ENCODE measurements at places on chromosomes 4 and X.

- no peak for DNase-seq
Measured at GRCh38 chr4:102218656-102219055, 126.6 kb downstream of the SLC39A8 start.

GRCh38 chrX:44915361-44915868 lies 42.4 kb downstream of the KDM6A start:
- DNase-seq = no peak

DNA sequence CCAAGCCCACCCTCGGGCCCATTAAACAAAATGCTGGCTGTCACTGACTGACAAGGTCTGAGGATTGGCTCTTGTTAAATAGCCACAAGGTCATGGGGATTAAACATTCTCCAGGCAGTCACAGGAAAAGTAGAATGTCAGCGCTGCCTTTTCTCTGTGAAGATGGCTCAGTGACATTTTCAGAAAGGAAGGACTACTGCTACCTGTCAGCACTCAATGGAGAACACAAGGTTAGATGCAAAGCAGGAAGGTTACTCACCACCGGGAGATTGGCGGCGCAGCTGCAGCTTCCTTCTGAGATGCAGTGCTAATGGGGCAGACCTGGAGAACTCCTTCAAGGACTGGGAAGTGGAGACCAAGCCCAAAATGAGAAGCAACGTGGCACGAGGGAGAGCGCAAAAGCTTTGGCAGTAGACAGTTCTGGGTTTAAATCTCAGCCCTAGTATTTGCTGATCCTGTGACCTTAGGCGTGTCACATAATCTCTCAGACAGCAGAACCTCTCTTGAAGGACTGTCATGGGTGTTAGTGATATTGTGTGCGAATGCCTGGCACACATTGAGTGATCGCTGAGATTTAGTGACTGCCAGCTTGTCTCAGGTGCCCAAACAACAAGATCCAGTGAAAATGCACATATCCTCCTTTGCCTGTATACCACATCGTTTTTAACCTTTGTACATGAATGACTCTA lies 213.1 kb upstream of the BOD1L1 start:
- no peak for DNase-seq

- DNase-seq = no peak
Measured at GRCh38 chrX:71637848-71638247, 19.5 kb upstream of the CXCR3 start.

DNA sequence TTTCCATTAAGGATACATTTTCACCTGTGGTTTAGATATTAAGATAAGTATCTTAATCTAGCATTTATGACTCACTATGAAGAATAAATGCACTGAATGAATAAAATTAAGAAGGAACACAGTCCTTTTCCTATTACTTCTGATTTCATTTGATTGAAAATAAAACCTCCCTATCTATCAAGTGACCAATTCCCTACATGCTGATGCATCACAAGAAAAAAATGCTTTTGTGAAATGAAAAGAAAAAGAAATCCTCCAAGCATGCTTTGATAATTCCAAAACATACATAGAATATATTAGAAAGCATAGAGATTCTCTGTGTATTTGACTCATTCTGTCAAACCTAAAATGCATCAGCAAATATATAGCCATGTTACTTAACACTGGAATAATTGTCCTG lies 37.1 kb downstream of the PCDH10 start:
- DNase-seq = no peak
